HFFc6 (cell line): ENCODE measurements at places on chromosomes 7 and 10. TPM values are rescaled to one million over a fixed set of nuclear protein-coding genes. Genes with fewer than 3 reads are reported as not detected.

The CYP3A7 gene
- total RNA-seq = not detected in 3 replicates

The SCIN gene
- 0.76 and 45.9 TPM in 2 replicates for total RNA-seq

The AEBP1 gene
- 76.2 to 85.4 TPM (median 81.8 TPM) in 3 replicates for total RNA-seq

The KLF14 gene
- not detected in 2 replicates for total RNA-seq

The SPDYE8 gene
- total RNA-seq = not detected in 3 replicates

The SLIT1 gene
- not detected in 3 replicates for total RNA-seq
